ENCODE measurements at places on chromosomes 3 and 15.

GRCh38 chr3:7306901-7307300 is 446.0 kb downstream of the GRM7 start:
- DNase-seq: no peak

DNA sequence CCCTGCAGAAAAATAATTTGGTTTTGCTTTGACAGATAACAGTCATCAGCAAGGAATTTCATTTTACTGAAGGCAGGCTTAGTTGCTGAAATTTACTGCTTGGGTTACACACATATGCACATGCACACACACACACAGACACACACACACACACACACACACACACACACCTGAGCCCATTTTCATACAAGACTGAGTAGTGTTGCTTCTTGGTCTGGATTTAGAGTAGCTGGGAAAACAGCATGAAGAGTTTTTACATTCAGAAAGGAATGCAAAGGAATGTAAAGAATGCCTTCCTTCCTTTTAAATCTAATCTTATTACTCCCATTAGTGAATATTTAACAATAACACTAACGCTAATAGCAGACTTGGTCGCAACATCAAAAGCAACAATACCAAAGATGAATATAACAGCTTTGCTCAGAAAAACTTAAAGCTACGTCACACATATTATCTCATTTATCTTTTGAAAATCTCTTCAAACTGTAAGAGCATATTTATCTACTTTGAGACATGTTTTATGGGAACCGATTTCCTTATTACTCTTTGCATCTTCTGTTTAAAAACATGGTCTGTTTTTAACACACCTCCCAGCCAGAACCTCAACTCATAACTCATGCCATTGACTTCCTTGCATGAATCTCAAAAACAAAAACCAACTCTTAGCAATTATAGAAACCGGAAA is 32.5 kb downstream of the RFTN1 start:
- DNase-seq: no peak

DNA sequence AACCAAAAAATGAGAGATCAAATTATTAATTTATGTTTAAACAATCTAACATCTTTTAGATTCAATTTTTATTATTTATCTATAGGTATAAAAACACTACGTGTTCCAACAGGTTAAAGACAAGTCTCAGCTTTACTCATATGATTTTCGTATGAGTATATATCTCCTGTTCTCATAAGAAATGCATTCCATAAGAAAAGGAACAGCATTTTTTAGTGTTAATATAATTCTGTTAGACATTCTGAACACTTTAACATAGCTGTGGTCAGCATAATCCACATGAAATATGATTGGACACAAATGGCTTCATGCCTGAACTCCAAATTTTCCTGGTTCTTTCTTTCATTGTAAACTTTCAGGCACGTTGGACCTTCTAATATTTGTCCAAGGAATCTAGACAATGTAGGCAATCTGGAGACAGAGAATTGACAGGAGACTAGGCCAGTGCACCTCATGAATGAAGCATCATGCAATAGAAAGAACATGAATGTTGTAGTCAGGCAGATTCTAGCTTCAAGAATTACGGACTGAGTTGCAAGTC is 1122.0 kb upstream of the ALCAM start:
- no peak for DNase-seq

GRCh38 chr3:139203752-139204151 is 140.1 kb upstream of the MRPS22 start:
- DNase-seq: no peak

GRCh38 chr3:16467393-16467792 is 46.1 kb downstream of the RFTN1 start:
- no peak for DNase-seq
